ENCODE measurements at places on chromosomes 12 and 14.
A peak's percentile ranks its signal among the peaks of the same experiment; 100 is the strongest.

DNA sequence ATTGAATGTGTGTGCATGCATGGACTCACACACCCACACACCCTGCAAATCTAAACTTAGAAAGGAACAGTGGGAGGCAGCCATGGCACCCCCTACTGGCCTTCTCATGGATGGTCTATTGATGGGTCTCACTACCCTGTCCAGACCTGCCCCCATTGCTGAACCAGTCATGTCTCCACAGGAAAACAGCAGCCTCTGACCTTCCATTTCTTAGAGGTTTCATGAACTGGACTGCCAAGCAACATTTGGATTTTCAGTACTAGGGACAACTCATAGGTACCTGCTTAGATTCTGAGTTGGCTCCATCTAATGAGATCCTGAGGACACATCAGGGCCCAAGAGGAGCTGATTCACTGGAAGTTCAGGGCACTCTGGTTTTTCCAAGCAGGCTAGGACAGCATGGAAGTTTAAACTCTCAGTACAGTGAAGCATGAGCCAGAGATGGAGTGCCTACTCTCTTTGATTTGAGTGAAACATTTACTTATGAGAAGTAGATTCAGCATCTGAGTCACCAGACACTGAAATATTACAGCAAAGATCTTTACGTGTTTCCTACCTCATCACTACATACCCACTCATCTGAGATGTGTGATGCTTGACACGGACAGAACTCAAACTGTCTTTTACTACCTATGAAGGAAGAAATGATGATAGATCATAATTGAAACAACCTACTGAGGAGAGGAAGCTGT is 98.9 kb upstream of the PLEKHG7 start:
- DNase-seq: no peak

DNA sequence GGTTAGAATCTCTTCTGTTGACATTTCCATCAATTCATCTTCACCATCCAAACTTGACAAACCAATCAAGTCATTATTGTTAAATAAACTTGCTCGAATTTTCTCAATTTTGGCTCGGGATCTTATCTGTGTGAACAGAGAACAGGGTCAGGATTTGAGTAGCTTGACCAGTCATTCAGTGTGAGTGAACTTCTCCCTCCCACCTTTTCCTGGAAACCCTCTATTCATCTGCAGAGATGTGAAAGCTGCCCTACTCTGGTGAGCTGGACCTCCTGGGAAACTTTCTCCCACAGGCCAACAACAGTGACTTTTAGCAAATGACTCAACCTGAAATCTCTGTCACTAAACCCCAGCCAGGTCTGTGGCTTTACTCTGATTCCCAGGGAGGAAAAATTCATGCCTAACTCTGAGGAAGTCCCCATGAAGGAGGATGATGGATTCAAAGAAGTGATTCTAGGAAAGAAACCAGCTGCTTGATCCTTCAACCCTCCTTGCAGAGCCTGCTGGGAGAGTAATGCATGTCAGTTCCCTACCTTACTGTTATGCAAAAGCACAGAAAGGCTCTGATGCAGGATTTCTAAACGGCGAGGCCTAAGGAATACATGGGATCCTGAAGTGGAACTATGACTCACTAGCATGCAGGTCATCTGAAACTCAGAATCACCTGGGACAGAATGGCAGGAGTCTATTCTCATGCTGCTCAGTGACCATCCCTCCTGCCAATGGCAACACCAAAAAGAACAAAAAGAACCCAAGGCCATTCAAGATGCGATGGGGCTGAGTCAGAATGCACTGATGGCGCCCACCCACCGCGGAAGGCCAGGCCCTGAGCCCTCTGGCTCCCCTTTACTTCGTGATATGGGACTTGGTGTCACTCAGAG is 58.0 kb downstream of the TRAFD1 start:
- DNase-seq: no peak

DNA sequence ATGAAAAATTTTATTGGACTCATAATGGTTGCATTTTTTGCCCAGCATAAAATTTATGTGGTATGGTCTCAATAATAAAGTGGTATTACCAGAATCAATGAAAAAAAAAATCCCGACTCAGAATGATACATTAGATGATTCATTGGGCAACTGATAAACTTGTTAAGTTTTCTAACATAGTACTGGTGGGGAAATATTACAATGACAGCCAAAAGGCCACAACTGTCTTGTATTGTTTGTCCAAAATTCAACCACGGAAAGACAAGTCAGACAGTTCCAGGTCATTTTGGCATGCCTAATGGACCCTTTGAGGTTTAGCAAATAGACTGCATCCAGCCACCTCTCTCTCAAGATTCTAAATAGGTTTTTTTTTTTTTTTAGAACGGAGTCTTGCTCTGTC is 70.5 kb upstream of the TRIM9 start:
- DNase-seq: no peak

DNA sequence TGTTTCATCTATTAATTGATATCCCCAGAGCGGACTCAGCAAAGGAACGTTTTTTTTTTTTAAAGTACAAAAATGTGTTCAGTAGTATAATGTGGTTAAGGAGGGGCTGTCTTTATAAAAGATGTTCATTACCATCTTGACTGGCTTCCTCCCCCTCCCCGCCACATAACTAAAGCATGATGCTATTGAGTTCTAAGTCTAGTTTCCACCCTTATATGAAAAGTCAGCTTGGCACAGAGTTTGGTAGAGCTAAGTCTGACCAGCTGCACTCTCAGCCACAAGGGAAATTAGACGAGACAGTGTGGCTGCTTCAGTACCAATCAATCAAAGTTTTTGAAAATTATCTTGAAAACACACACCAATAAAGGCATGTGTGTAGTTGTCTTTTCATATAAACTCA is 1.9 kb upstream of the MYBPC1 start:
- no peak for DNase-seq

DNA sequence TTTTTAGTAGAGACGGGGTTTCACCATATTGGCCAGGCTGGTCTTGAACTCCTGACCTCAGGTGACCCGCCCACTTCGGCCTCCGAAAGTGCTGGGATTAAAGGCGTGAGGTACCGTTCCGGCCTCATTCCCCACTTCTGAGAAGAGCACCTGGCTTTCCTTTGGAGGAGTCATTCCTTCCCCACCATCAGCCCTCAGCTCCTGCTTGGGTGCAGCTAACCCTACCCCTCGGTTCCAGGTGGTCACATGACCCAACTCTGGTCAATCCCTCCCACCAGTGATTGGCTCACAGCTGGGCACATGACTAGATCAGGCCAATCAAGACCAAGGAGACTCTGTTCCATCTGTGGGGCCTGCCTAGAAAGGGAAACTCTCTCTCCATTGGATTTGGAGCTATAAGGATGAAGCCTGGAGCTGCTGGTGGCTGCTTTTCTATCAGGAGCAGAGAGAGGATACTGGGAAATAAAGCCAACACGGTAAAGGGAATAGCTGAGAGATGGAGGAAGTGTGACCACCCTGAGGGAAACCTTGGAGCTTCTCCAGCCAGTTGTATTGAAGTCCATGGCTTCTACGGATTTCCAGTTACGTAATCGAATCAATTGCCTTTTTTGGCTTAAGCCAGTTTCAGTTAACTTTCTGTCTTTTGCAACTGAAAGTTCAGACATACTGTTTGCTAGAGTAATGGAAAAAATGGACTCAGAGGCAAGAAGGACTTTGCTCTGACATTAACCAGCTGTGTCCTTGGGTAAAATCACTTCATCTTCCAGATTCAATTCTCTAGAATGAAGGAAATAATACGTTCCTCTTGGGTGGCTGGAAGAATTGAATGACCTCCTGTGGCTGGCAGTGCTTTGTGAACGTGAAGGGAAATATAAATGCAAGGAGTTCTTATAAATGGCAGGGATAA is 19.7 kb upstream of the IFT81 start:
- no peak for DNase-seq

DNA sequence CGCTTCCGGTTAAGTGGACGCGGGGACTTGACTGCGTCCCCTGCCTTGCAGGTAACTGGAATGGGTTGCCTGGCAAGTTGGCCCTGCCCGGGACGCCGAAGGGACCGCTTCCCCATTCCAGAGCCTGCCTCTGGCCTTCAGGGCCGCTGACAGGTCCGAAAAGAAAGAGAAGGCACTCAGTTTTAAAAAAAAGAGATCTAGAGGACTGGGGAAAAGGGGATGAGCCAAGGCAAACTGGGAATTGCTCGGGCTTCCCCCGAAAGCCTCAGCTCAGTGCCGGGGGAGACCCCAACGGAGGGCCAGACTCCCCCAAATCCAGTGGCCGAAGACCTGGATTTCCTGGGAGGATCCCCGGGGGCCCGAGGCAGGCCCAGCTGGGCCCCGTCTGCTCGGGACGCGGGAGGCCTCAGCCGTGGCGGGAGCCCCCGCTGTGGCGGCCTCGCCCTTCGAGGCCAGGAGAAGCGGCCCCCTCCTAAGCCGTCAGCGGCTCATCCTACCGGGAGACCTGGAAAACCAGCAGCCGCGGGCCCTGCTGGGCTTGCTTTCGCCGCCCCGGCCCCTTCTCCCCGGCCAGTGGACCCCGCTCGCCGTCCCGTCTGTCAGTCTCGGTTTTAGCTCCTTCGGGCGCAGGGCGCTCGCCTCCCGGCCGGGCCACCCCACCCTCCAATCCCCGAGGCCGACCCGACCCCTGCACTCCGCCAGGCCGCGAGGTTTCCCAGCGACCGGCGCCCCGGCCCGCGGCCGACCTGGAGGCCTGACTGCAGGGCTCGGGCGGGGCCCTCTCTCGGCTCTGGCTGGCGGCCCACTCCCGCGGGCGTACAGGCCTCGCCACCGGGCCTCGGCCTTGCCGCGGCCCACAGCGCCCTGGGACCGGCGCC is 12.5 kb downstream of the OTX2 start:
- no peak for DNase-seq

DNA sequence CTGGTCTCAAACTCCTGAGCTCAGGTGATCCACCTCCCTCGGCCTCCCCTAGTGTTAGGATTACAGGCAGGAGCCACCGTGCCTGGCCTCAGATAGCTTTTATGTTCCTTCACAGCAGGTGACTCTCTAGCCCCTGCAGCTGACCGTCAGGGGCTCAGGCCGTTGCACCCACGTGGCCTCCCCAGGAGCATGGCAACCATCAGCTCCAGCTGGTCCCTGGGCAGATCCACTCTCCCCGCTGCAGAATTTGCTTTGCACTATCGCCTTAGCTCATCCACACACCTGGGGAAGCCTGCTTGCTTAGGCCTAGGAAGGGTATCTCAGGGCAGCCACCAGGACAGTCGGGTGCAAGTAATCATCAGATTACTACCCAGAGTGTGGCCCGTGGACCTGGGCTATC is 62.6 kb downstream of the TSPAN9 start:
- DNase-seq: no peak

GRCh38 chr14:92637228-92637627 is 111.2 kb downstream of the LGMN start:
- DNase-seq: no peak

DNA sequence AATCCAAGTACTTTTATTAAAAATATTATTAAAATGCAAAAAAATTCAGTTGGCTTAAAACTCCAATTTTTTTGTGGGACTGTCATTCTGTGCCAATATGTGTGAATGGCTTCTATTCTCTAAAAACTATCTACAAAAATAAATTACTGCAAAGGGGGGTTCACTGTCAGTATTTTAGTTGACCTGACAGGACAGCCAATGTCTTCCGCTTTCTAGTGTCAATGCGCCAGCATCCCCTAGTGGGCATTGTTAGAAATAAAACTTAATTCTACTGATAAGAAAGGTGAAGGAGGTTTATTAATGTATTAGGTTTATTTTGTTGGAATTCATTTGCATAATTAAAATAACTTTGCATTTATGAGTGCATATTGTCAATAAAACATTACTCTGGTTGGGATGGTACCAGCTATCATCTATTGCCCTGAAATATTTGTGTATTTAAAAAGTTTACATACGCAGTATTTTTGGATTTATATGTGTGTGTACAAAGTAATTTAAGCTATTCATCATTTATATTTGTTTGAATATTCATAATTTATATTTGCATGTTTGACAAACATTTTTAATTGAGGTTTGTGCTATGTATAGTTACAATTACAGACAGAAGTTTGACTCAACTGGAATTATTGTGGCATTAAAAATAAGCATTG is 527.2 kb downstream of the FLRT2 start:
- no peak for DNase-seq

DNA sequence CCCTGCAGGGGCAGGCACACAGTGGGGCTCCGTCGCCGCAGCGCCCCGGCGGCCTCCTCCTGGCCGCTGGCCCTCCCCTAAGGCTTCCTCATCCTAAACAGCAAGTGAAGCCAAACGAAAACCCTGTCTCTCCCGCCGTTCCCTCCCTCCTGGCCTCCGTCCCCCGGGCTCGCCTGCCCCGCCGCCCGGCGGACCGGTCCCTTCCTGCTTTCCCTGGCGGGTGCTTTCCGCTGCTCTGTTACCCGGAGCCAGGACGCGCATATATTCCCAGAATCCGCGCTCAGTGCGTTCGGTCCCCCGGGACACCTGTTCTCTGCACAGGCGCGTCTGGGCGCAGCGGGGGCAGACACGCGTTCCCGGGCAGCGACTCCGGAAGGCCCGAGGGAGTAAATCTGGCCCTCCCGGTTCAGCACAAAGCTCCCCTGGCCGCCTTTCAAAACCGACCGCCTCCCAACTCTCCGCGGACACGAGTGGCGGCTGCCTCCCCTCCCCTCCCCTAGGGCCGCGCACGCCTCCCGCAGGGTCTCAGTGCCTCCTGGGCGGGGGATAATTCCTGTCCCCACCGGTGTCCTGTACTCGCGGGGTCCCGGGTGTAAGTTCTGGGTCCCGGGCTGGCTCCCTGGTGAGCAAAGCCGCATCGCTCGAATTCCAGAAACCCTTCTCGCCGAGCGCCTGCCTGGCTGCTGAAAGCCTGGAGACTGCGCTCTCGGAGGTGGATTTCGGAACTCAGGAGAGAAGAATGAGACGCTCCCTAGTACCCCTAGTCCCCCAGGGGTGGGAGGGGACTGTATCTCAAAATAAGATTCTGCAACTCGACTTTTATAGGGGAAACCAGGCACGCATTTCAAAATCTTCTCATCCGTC is 21.4 kb upstream of the CEP170B start:
- peak; percentile 14 for DNase-seq

DNA sequence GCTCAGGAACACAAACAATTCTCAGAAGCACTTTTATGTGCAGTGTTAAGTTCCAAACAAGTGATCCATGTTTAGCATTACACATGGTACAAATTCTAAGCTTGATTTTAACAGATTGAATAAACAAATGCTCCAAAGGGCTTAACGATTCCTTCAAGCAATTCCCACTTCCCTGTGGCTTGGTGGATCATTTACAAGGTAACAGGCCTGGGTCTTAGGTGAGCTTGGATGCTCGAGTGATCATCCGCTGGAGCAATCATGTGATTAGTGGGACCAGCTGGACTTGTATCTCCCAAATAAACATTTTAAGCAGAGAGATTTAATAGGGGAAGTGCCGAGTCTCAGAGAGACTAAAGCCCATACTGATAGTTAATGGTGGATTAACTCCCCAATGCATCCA is 70.7 kb downstream of the CALM1 start:
- DNase-seq: no peak

- DNase-seq: no peak
Observed at GRCh38 chr12:70556179-70556869, 80.9 kb downstream of the PTPRB start.

Data from uterus (tissue), 4 donors.